ENCODE measurements at places on chromosomes 11 and 22.

- no peak for DNase-seq
Observed at GRCh38 chr22:50507421-50507990, at the start of gene LMF2. LMF2 (minus strand) TSS chr22:50507702; CDS start chr22:50507675, 27 bp downstream.

GRCh38 chr11:107857550-107858216 lies 904 bp downstream of the SLC35F2 start:
- DNase-seq = no peak

DNA sequence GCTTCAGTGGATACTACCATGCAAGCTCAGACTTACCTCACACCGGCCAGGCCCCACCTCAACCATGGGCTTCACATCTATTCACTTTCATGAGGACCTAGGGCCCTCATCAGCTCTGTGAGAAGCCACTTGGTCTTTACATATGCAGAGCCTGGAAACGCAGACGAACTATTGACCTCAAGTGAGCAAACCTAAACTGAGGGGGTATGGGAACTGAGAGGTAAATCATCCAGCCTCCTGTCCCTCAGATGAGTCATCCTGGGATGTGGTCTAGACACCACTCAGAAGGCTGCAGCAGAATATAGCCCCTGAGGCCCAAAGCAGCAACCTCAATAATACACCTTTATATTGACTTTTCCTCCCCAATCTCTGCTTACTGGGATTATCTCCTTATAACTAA lies 578.0 kb downstream of the INSC start:
- DNase-seq = no peak

DNA sequence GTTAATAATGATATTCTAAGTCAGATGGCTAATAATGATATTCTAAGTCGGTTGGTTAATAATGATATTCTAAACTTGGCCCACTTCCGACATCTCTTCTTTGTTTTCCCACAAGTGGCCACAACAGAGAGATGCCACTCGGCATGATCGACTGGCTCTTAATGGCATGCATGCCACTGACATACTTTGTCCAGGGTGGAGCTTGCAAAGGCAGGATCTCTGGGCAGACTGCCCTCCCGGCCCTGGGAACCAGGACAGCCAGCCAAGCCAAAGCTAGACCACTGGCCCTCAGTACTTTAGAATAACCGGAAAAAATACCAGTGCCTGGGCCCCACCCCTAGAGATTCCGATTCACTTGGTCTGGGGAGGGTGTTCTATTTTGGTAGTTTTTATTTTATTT lies 78.1 kb downstream of the KIAA1671 start:
- no peak for DNase-seq

- no peak for DNase-seq
Observed at GRCh38 chr22:39318507-39319283, 728 bp downstream of the RPL3 start.

DNA sequence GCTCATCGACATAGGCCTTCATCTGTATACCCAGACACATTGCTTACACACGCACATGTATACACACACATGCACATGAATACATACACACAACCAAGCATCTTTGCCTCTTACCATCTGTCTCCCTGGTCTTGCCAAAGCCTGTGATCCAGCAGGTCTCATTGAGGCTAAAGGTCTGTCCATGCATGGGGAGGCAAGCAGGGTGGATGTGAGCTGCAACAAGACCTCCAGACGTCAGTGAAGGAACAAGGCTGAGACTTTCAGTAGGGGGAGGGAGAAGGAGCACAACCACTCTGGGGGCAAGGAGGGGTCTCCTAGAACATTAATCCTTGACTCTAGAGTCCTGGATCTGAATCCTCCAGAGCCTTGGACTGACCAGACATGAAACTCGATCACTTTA lies 23.7 kb downstream of the TMPRSS13 start:
- no peak for DNase-seq
